Cardiac septum (tissue), 1 donor: ENCODE measurements at places on chromosomes 1 and 21.
A peak's percentile ranks its signal among the peaks of the same experiment; 100 is the strongest.

GRCh38 chr1:95876276-95876675 is 642.3 kb downstream of the RWDD3 start:
- DNase-seq: no peak

- DNase-seq: no peak
Measured at GRCh38 chr1:161943737-161944136, 79.9 kb downstream of the OLFML2B start.

DNA sequence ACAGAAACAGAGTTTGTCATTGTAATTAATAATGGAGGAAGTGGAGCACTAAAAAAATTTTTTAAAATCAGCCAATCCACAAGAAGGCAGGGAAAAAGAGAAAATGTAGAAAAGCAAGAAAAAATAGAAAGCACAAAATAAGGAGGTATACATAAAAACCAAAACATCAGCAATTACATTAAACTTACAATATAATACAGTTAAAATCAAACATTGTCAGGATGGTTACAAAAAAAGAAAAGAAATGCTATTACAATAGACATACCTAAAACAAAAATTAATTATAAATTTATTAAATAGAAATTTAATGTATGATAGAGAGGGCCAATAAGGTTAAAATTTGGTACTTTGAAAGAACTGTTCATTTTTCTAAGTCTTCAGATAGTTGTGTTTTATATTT is 38.7 kb downstream of the PRSS38 start:
- DNase-seq: no peak

GRCh38 chr1:162913345-162913744 is 52.4 kb upstream of the CCDC190 start:
- DNase-seq: no peak

GRCh38 chr21:29511096-29511495 is 212.4 kb downstream of the BACH1 start:
- DNase-seq: no peak

- DNase-seq: peak; percentile 93
Measured at GRCh38 chr1:44594871-44595735, 79.2 kb downstream of the TMEM53 start.
